ENCODE measurements at places on chromosomes 7 and 10.

GRCh38 chr7:98056580-98056979 lies 50.1 kb upstream of the LMTK2 start:
- no peak for DNase-seq

DNA sequence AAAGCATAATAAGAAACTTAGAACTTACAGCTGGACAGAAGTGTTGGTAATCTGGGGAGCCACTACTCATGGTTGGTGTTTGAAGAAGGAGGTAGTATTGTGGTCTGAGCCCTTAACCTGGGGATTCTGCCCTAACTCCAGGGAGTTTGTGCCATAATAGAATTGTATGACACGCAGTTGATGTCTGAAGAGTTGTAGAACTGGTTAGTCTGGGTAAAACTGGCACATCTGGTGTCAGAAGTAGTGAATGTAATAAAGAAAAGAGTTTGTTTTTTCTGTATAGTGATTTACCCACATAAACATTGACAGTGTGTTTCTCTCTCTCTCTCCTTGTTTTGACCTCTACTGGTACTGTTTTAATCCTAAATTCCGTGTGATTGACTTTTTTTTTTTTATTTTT lies 448.1 kb upstream of the SEMA3D start:
- no peak for DNase-seq

DNA sequence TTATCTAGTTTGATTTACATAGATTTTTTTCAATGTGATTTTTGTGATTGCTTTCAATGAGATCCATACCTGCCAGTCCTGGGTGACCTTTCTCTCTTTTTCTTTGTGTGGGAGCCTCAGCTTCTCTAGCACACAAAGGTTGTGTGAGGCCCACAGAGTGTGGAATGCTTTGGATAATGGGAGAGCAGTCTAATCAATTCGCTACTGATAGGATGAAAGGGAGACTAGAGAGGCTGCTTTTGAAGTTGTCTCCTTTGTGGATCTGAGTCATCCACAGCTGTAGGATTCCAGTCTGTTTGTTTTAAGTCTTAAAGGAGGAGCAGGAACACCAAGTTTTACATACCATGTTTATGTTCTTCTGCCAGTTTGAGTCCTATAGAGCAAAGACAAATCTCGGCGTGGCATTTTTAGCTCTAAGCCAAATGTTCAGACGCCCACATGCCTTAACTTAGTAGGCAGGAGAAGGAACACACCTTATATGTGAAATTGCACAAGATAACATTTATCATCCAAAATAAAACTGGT lies 330.0 kb downstream of the ARL4A start:
- no peak for DNase-seq

- DNase-seq = no peak
Measured at GRCh38 chr10:117007080-117007479, 2.1 kb upstream of the SHTN1 start.

GRCh38 chr10:91367127-91367531 lies 43.0 kb upstream of the HECTD2 start:
- no peak for DNase-seq

- no peak for DNase-seq
Measured at GRCh38 chr7:38822549-38822948, 86.4 kb downstream of the VPS41 start.

DNA sequence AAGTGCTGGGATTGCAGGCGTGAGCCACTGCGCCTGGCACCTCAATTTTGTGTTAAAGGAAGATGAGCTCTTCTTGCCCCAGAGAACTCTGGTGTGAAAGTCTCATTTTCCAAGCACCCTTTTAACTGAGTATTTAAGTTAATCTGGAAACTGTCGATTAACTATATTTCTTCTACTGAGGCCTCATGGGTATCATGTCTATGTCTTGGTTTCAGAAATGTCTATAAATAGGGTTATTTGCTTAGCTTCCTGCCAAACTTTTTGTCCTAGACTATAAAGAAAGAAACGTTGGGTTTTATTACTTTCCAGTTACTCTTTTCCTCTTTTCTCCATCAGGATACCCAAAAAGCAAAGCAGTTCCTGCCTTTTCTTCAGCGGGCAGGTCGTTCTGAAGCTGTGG lies 102.4 kb downstream of the LRRC4 start:
- no peak for DNase-seq

GRCh38 chr10:127125331-127125730 lies 71.1 kb downstream of the INSYN2A start:
- DNase-seq = no peak

GRCh38 chr10:28997734-28998133 lies 291.1 kb upstream of the LYZL1 start:
- no peak for DNase-seq

DNA sequence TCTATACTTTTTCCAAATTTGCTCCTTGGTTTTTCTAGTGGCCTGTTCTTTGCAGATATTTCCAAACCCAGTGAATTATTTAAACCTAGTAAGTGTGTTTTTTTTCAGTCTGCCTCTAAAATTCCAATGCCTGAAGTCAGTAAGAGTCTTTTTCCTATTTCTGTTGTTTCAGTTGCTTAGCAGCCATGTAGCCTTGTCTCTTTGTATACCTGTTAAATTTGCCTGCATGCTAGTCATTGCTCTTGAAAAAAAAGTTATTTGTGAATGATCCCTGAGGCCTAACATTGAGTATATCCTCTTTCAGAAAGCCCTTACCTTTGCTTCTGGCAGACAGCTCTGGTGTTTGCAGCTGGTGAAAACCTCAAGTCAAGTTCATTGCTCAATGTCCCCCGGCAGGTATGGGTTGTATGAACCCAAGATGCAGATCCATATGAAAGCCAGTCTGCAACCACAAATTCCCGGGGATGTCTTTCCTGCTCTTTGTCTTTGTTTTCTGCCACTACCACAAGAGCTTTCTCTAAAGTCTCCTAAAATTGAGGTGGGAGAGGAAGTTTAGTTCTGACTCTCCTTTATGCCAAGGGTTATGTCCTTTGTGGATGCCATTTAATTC lies 35.7 kb downstream of the CH25H start:
- no peak for DNase-seq

DNA sequence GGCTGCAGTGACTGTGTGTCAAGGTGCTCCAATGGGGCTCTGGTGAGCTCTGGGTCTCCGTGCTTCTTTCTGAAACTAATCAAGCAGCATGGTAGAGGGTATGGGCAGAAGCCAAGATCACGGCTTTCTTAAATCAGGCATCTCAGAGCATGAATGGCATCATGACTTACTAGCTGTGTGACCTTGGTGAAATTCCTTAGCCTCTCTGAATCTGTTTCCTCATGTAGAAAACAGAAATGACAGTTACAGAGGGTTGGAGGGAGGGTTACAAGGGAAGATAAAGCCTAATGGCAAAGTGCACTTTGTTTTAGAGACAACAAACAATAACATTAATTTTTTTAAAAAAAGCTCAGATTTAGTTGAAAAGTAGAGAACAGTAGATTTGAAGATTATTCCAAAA lies 34.9 kb downstream of the FRMPD2 start:
- no peak for DNase-seq

GRCh38 chr7:30155481-30155880 lies 20.7 kb downstream of the MTURN start:
- DNase-seq = no peak

- DNase-seq = peak; percentile 79
Measured at GRCh38 chr7:107742678-107743566, 1.0 kb upstream of the CBLL1 start.

DNA sequence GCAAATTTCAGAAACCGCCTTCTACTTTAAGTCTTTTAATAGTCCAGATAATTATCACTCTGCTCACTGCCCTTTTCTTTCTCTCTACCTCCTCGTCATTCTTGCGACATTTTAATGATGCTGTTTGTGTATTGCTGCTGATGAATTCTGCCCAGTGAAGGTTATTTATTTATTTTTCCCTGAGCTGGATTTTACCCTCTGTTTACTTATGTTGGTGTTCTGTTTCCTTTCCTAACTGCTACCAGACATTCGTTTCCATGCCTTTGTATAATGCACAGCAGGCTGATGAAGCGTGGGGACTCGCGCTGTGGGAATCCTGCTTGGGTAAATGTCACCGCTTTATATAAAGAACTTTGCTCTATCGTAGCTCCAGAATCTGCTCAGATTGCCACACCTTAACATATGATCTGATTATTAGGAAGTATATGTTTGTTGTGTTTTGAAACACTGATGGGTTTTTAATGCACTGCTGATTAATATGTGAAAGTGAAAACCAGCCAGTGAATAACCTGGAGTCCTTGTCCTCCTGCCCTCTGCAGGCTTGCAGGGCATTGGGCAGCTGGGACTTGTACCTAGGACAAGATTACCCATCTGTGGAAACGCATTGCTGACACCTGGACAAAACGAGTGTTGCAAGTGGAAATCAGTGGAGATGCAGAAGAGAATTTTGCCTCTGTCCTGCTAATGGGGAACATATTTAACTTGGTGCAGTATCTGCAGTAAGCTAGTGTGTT lies 291.5 kb downstream of the SDK1 start:
- DNase-seq = no peak

GRCh38 chr10:113000876-113001598 lies 51.0 kb downstream of the TCF7L2 start:
- DNase-seq = no peak

DNA sequence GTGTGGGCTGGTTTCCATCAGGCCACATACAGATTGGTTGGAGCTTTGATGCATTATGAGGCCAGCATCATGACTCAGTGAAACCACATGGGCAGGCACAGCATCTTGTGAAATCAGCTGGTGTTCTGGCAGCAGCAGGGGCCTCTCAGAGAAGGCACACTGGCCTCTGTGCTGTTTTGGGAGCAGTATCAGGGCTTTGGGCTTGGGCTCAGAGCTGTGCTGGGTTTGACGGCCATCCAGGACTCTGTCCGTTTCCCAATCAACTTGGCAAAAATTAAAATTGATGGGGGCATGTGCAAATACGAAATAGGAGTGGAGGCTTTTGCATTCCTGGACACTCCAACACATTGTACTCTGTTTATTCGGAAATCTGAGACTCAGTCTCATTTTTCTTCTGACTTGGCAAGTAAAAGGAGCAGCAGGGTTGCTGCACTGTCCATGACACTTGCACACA lies 190.9 kb downstream of the BMPER start:
- no peak for DNase-seq

DNA sequence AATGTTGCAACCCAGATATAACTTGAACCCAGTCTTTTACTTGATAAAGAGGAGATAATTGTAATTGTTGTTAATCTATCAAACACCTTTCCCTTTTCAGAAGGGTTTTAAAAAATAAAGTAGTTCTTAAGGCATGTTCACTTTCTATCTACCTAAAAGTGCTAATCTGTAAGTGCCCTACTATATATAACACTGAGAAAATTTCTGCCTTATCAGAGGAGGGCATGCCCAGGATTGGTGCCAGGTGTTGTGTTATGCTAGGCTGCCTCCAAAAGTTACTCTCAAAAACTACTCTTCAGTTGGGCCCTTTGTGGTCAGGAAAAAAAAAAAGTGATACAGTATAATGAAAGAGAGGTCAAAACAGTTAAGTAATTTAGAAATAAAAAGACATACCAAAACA lies 36.3 kb downstream of the SMNDC1 start:
- DNase-seq = no peak

GRCh38 chr10:99827936-99828335 lies 45.5 kb downstream of the ABCC2 start:
- no peak for DNase-seq

GRCh38 chr10:78953113-78953798 lies 115.5 kb upstream of the ZMIZ1 start:
- peak; percentile 90 for DNase-seq

DNA sequence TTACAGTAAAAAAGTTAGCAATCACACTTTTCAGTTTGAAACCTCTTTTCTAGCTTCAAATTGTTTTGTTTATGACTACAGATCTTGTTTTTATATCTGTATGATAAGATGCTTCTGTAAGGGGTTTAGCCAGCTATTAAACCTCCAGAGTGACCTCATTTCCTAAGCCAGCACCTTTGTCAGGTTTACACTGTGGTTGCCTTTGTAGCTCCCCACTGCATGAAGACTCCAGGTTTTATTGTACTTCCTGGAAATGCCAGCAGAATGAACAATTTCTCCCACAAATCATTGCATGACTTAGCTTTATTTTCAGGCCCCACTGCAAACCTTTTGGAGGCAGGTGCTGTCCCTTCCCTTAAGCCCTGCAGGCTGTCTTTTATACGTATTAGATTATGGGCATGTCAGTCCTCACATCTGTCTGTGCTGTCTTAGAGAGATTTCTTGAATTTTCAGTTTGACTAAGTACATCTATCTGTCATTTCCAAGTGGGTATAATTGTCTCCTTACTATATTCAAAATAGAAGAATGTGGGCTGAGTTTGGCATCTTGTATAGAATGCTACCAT lies 8.2 kb upstream of the AGR3 start:
- DNase-seq = no peak

DNA sequence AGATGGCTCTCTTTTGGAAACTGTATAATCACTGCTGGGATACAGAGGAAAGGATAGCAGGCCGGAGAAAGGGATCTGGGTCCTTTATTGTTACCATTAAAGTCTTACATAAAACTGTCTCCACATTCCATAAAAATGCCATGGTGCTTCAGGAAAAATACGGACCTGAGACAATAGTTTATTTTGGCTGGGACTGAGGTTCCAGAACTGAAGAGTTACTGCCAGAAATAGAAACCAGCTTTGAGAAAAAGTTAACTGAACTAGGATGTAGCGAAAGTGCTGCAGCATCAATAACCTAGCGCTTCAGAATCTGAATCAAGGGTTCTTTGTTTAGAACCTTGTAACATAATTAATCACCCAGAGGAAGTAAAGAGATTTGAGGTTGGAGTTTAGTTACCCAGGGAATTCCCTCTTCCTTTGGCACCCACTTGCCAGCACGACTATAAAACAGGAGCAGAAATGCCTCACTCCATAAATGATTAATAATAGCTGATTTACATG lies 38.0 kb downstream of the MEOX2 start:
- DNase-seq = no peak

GRCh38 chr7:70463352-70463938 lies 668.5 kb upstream of the GALNT17 start:
- DNase-seq = no peak

DNA sequence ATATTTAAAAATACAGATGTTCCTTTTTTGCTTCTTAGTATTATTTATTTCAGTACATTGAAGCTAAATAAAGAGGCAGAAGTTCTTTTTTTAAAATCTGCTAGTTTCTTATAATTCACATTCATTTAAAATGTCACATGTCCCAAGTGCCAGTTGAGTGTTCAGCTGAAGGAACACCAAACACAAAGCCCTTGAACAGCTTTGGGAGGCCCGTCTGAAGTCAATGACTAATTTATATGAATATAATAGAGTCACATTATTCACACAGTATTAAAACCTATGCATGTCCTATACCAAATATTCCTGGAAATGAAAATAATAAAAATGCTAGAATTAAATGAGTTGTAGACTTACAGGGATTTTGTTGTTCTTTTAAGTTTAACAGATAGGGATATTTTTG lies 70.3 kb downstream of the GNAI1 start:
- no peak for DNase-seq

- DNase-seq = no peak
Measured at GRCh38 chr7:139681463-139681755, 96.4 kb downstream of the HIPK2 start.

DNA sequence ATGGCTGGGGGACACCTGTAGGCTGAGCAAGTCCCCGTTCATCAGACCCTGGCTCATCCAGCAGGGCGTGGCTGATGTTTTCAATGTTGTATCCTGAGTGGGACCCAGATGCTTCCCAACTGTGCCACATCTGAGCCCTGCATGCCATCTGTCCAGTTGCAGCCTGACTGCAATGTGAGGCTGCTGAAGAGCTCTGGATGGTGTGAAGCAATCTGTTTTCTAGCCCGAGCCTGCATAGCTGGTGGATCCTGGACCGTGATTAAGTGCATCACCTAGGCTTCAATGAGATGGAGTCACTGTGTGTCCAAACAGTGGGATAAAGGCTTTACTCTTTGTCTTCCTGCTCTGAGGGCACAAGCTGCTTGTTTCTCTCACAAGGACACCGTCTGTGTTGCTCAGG lies 99.8 kb downstream of the TCF7L2 start:
- no peak for DNase-seq

Data from GDM1 (cell line).